SK-N-MC (cell line): ENCODE measurements at places on chromosomes 5 and 9.

DNA sequence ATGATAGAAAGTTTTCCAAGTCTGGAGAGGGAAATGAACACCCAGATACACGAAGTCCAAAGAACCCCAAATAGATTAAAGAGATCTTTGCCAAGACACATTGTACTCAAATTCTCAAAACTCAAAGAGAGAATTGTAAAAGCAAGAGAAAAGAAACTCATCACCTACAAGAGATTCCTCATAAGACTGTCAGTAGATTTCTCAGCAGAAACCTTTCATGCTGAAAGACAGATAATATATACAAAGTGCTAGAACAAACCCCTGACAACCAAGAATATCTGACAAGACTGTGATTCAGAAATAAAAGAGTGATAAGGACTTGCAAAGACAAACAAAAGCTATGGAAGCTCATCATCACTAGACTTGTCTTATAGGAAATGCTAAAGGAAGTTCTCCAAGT lies 326.7 kb upstream of the ZNF608 start:
- no peak for DNase-seq

DNA sequence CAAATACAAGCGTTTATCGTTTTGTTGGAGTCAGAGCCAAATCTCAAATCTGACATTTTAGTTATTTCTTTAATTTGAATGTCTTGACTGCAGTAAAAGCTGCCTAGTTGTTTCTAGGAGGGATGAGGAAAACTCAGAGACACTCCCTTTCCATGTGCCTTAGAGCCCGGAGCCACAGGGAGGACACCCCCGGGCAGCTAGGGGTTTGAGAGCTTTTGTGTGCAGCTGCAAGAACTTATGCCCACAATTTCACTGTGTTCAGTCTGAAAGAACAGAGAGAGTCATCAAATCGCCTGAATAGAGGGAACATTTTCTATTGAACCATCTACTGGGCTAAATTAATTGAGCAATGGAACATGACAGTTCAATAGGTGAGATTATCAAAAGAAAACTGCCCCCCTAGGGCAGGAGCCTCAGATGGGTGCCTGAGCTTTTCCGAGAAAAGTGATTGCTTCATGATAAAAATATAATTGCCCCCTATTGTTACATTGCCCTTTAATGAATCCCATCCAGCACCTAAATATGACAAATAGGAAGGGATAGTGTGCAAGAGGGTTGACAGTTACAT lies 709.3 kb upstream of the RGMB start:
- DNase-seq, result no peak

DNA sequence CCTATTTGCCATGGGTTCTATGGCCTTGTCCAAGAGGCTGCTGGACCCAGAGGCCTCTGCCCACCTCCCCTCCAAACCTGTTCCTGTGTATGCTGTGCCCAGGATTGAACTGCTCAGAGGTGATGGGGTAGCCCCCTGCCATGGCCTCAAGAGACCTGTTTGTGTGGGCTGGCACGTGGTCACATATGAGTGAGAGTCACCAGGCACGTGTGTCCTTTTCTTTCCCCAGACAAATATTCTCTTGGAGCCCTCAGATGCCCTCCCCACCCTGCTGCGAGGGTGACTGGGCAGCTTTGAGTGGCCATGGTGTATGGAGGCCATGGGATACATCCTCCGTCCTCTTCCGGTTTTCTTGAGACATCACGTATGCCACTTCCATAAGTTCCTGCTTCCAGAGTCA lies 10.9 kb upstream of the TCOF1 start:
- no peak for DNase-seq

GRCh38 chr9:95268681-95269080 lies 48.8 kb downstream of the FANCC start:
- no peak for DNase-seq

- no peak for DNase-seq
These were observed 40.0 kb downstream of the GSN start for GRCh38 chr9:121307976-121308375.

DNA sequence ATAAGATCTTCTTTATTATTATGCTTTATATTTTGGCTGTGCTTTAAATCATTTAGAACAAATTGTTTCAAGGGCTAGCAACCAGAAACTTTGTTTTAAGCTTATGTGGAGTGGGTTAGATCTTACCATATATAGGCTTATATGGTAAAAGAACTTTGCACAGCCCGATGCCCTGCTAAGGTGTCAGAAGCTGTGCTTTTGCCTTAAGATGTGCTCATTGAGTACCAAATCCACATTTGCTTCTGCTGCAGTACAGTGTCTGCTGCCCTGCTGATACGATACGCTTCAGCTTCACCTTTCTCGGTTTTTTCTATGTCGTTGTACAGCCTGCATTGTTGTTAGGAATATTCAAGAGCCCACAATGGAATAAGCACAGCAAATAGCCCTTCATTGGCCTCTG lies 34.8 kb downstream of the CD180 start:
- DNase-seq, result no peak

DNA sequence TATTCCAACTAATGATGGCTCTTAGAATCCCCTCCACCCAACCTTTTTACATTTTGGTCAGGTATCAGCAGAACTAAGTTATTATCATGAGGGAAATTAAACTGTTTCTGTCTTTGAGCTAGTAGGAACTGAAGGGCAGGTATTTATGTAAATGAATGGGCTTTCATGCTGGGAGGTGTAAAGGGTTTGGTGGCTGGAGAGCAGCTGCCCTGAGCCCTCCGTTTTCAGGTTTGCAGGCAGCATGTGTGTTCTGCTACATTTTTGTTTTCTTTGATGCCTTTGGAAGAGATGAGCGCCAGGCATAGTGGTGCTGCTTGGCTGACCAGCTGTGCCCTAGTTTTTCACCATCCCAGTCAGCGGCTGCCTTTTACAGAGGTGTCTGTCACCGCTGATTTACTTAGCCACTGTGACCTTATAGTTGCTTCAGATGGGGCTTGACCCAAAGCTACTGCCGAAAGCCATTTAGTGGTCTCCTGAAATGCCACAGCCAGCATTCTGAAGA lies 231.9 kb downstream of the MAST4 start:
- no peak for DNase-seq

DNA sequence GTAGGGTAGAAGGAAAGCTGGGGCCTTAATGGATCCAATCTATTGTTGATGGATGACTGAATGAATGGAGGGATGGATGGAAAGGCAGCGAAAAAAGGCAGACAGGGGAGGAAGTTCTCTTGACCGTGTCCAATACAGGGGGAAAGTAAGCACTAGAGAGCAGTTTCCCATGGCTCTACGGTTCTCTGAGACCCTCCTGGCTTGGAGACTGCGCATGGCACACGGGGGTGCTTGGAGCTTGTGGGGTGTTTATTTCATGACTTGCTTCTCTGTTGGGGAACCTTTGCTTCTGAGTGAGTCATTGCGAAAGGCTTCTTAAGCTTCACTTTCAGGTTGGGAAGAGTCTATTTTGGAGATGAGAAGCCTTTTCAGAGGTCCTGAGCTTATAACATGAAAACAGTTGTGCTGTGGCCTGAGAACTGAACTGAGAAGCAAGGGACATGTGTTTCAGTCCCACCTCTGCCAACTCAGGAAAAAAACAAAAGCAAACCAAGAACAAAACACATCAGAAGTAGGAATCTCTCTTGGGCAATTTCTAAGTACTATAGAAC lies 12.8 kb upstream of the TEX48 start:
- no peak for DNase-seq

DNA sequence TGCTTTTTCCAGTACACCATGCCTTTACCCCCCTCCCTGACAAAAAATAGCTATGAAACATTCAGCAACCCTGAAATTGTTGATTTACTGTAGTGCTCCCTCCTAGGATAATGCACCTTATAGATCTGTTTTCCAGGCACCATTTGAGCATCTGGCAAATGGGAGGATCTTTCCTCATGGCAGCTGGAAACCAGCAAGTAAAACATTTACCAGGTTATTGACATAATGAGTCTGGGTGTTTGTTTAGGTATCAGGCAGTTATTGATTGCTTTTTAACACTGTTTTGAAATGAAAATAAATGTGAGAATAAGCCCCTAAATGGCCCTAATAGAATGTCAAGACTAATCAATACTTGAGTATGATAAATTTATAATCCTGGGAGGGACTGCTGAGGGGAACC lies 57.3 kb upstream of the KLF4 start:
- DNase-seq, result no peak

DNA sequence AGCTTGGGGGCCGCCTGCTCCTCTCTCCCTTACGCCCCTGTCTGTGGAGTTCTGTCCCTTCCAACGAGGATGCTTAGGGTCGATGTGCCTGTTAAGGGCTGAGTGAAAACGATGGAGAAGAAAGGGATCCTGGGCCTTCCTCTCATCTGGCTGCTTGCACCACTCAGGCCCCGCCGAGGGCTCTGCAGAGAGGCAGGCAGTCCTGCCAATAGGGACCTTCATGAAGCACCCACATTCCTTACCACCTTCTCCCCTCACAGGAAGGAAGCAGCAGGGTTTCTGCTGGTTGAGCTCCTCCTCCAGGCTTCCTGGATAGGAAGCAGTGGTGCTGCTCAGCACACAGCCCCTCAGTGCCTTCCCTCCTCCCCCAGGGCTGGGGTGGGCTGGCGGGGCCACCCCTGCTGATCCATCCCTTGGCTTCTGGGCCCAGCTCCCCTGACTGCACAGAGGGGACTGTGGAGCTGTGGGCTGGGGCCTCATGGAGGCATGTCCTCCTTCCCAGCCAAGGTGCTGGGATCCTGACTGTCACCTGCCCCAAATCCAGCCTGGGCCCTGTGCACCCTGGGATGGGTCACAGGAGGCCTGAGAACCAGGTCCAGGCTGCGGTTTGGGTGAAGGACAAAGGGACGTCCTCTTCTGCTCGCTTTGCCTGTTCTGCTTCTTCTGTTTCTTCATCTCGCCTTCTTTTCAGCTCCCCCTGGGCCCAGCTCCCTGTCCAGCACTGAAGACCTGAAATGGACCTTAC lies 50.5 kb downstream of the AHRR start:
- no peak for DNase-seq

DNA sequence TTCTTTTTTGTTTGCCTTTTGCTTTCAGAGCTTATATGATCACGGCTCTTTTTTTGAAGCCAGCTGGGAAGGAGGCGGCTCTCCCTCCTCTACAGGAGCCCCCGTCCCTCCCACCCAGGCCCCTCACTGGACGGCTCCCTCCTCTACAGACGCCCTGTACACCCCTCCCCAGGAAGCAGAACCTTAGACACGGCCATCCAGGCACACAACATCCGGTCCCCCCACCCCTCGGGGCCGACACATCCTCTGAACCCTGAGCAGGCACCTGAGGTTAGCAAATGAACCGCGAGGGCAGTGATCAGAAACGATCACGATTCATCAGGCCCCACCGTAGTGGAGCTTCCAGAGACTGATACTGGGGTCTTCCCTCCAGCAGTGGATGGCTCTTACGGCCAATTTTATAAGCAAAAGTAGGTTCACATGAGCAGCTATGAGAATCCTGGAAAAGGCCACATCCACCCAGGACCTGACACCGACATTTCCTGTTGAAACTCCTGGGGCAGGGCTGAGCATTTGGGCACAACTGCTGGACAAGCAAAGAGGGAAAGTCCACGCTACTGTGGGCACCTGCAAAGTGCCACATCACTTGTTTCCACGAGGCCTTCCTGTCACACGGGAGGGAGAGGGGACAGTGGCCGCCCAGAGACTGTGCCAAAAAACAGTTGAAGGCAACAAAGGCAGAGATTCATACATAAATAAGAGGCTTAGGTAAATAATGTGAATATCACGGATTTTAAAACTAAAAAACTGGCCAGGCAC lies 78.9 kb downstream of the SEMA4D start:
- no peak for DNase-seq

DNA sequence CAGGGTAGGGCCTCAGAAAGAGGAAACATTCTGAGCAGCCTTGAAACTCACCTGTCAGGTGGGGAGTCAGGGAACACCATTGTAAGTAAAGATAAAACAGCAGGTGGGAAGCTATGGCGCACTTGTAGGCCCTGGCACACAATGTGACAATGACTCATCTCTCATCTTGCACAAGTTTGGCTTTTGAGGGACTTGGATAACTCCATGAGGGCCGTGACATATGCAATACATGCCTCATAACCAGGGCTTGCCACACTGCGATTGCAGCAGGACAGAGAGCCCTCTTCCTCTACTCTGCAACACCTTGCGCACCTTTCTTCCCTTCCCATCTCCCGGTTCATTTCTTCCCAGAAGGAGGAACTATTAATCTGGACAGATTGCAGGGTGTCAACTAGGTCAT lies 144.9 kb downstream of the CEP120 start:
- no peak for DNase-seq

DNA sequence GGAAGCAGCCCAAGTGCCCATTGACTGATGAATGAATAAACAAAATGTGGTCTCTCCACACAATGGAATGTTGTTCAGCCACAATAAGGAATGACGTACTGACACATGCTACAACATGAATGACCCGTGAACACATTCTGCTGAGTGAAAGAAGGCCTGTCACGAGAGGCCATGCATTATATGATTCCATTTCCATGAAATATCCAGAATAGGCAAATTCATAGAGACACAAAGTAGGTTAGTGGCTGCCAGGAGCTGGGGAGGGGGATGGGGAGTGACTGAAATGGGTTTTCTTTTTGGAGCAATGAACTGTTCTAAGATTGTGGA lies 41.4 kb downstream of the BICD2 start:
- DNase-seq, result no peak

GRCh38 chr9:99516657-99517049 lies 294.6 kb downstream of the SEC61B start:
- DNase-seq, result no peak

GRCh38 chr9:107648153-107648715 lies 158.7 kb upstream of the KLF4 start:
- no peak for DNase-seq

DNA sequence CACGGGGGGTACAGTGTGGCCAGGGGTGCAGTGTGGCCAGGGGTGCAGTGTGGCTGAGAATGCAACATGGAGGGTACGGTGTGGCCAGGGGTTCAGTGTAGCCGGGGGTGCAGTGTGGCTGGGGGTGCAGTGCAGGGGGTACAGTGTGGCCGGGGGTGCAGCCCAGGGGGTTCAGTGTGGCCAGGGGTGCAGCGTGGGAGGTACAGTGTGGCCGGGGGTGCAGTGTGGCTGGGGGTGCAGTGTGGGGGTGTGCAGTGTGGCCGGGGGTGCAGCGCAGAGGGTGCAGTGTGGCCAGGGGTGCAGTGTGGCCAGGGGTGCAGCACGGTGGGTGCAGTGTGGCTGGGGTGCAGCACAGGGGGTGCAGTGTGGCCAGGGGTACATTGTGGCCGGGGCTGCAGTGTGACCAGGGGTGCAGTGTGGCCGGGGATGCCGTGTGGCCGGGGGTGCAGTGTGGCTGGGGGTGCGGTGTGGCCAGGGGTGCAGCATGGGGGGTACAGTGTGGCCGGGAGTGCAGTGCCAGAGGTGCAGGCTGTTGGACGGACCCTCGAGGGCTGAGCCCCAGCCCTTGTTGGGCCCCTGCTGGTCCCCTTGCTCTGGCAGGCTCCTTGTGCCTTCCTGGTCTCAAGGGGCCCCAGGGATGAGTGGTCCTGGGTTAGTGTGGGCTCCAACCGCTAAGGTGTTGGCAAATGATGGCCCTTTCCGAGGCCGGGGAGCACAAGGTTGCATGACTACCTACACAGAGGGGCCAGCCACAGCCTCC lies 17.9 kb downstream of the TPPP start:
- DNase-seq, result no peak

DNA sequence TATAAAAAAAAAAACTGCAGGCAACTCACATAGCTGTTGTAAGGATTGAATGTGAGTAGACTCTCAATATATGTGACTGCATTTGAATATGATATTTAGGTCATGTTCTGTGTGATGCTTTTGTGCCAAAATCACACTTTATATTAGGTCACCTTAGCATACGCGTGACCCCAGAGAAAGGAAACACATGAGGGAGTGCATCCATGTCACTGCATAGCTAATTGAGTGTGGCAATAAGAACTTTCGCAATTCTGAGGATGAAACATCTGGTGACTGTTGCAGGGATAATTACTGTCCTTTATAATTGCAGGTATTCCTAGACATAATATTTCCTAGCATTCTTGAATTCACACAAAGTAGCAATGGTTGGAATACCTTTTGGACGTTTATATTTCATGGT lies 459.5 kb upstream of the KLF4 start:
- no peak for DNase-seq
